ENCODE measurements at places on chromosomes 12 and 14.

GRCh38 chr14:67763158-67763822 lies 53.1 kb downstream of the ZFYVE26 start:
- DNase-seq, result no peak

GRCh38 chr14:58414845-58415244 lies 12.5 kb downstream of the TIMM9 start:
- no peak for DNase-seq

DNA sequence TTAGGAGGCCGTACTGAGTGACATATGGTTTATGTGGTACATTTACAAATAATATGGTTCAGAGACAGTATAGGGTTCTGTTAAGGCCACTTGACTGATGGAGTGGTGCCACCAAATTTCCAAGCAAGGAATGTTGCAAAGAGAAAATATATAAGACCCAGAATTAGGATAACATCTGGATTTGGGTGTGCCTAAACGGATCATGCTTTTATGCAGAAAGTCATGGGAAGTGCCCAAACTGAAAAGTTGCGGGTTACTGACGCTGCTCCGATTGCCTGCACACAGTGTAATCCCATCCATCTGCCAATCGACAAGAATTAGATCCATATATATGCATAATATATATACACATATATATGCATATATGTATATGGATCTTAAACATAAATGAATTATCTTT lies 138.4 kb upstream of the DCN start:
- no peak for DNase-seq

GRCh38 chr14:91253795-91254323 lies 9.4 kb upstream of the GPR68 start:
- no peak for DNase-seq

DNA sequence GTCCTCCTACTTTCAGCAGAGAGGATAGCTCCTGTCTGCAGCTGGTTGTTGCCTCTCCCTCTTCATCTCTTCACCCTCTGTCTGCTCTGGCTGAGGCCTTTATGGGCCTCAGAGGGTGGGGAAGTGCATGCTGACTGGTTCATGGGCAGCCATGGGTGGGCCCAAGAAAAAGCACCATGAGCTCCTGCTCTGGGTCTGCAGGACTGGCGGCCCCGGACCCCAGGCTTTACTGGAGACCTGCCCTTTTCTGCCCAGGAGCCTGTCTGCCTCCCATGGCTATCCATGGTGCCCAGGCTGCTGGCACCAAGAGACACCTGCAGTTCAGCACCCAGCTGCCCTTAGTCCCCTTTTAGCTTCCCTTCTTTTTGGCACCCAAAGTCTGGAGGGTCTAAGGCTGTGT lies 137.1 kb downstream of the PTPRR start:
- no peak for DNase-seq

Data from AG10803 (cell line).